ENCODE measurements at places on chromosomes 4 and X.

DNA sequence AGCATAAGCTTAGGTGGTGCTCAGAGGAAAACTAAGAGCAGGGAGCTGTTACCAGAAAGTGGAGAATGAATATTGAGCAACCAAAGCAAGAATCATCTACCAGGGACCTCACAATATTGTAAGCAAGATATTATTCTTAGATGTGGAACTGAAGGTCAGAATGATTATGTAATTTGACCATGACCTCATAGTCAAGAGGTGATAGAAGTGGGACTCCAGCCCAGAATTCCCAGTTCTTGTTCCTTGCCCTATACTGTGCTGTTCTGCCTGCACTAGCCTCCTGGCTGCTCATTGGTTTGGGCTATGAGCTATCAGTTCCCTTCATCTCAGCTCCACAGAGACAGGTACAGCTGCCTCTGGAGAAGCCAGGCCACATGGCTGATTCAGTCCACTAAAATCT, 229.4 kb downstream of the LDB2 start:
- DNase-seq = no peak

GRCh38 chr4:25401066-25401465, 24.0 kb downstream of the ANAPC4 start:
- no peak for DNase-seq

GRCh38 chr4:7415927-7416686, 18.6 kb downstream of the PSAPL1 start:
- DNase-seq = no peak

- DNase-seq = no peak
Observed at GRCh38 chr4:105509291-105509690, 35.4 kb upstream of the PPA2 start.

DNA sequence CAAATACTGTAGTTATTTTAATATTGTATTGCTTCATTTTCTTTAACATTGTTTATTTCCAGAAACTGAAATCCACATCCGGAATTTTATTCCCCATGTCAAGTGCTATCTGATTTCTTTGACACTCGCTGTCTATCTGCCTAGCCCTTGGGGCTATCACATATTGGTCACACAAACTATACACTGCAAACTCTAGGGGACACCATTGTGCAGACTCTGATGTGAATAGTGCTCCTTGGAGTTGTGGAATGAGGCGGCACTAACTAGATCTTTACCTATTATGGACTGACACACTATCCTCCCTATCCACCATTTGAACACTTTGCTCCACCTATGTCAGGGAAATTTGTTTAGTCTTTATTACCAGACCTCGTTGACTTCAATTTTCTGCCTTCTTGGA, 534.5 kb downstream of the GLUD2 start:
- DNase-seq = no peak

GRCh38 chr4:95541889-95542607, 6.7 kb downstream of the UNC5C start:
- no peak for DNase-seq

- no peak for DNase-seq
Observed at GRCh38 chr4:153364061-153364460, 19.6 kb downstream of the MND1 start.

Measured in stimulated activated CD4-positive, alpha-beta T cell treated with anti-CD3 and anti-CD28 coated beads, Interleukin-1b, Interleukin-23, amount 100 ng/mL, for 4 hours (primary cell).